ENCODE measurements at places on chromosomes 1 and 21.

DNA sequence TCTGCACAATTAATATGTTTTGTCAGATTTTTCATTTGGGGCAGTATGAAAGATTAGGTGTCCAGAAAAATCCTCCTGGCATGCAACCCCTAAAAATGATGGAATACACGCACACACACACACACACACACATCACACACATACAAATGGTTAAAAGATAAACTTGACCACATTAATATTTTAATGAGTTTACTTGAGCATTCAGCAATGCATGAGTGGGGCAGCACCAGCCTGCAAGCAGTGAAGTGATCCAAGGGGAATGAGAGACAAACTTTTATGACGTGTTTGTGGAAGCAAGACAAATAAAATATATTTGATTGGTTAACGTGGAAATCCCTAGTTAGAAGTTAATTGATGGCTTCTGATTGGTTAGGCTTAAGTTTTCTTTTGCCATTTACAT, 29.1 kb upstream of the SOAT1 start:
- DNase-seq: no peak

GRCh38 chr1:19091196-19091953, 118.7 kb downstream of the UBR4 start:
- DNase-seq: peak; percentile 15

- no peak for DNase-seq
Observed at GRCh38 chr1:54811066-54811465, 9.9 kb upstream of the TTC22 start.

GRCh38 chr1:52022133-52022532, 11.5 kb downstream of the KTI12 start:
- DNase-seq: no peak
